GF-D8 (cell line): ENCODE measurements at places on chromosomes 12 and 14.

DNA sequence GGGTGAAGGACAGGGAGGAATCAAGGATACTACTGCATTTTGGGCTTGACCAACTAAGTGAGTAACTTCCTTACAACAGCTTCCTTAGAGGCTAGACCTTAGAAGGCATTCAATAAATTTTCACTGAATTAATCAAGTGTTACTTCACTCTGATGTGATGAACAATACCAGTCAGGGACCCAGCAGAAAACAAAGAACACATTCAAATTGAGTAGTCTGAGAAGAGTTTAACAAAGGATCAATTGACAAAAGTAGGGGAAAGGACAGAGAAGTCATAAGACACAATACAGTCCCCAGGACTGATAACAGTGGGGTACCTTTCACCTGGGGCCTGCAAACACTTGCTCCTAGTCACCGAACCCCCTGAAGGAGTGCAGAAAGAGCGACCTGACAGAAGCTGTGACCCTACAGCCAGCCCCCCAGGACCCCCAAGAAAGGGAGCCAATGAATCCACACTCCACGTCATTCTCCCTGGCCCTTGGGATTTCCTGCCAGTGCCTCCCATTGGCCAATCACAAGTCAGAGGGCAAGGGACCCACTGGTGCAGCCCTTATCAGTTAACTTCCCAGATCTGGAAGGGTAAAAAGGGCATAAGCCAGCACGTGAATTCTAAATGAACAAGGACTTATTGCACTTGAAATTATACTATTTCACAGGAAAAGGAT is 6.9 kb downstream of the ANAPC5 start:
- DNase-seq: no peak

DNA sequence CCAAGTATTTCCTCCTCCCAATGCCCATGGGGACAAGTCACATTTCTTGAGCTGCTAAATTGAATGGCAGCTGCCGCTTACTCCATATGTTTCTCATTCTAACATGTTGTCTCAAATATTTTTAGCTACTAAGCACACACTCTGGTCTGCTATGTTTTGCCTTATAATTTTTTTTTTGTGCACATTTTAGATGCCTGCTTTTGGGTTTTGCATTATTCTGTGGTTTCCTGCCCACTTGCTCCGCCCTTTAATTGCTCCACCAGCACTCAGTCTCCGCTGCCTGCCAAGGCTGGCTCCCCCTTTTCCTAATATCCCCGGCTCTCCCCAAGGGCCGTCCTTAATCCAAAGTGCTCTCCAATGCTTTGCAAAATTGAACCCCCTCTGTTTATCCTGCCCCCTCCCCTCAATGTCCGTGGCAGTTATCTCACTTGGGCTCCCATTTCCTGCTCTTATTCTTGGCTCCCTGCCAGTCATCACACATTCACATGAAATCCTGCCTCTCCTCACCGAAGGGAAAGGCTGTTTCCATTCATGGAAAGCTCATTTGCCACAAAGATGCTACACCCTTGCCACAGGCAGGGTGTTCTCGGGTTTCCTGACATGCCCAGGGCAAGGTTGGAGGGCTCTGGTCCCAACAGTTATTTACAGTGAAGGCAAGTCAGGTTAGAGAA is 79.4 kb downstream of the C12orf75 start:
- no peak for DNase-seq

DNA sequence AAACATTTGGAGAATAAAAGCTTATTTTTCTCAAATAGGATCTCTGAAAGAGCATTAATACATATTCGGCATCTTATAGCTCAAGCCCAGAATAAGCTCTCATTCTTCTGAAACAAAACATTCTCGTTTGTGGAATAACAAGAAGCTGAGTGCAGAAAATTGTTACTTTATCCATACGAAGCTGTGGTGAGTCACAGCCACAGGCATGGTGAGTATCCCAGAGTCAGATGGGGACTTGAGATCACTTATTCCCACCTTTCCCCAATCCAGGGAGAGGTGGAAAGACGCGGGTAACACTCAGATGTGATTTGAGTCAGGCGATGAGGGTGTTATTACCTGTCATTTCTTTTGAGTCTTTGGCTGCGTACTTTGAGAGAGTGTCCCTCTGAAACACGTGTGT is 214.6 kb upstream of the TMEM132C start:
- no peak for DNase-seq

DNA sequence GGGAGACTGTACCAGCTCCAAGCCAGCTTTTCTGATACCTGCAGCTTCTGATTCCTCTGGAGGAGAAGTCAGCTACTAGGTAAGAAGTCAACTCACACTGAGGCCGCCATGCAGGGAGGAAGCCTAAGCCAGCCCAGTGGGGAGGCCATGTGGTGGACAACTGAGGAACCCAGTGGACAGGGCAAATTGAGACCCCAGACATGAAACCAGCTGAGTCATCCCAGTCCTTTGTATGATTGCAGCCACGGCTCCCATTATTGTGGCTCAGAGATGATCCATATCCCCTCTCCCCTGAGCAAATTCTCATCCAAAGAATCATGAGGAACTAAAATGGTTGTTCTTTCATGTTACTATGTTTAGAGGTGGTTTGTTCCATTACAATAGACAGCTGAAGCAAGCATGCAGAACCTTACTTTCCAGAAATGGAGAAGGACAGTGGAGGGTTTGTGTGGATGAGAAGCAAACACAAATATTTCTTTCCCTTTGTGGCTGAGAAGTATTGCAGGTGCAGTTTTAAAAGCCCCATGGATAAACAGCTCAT is 1147.3 kb upstream of the TMEM132C start:
- DNase-seq: no peak

DNA sequence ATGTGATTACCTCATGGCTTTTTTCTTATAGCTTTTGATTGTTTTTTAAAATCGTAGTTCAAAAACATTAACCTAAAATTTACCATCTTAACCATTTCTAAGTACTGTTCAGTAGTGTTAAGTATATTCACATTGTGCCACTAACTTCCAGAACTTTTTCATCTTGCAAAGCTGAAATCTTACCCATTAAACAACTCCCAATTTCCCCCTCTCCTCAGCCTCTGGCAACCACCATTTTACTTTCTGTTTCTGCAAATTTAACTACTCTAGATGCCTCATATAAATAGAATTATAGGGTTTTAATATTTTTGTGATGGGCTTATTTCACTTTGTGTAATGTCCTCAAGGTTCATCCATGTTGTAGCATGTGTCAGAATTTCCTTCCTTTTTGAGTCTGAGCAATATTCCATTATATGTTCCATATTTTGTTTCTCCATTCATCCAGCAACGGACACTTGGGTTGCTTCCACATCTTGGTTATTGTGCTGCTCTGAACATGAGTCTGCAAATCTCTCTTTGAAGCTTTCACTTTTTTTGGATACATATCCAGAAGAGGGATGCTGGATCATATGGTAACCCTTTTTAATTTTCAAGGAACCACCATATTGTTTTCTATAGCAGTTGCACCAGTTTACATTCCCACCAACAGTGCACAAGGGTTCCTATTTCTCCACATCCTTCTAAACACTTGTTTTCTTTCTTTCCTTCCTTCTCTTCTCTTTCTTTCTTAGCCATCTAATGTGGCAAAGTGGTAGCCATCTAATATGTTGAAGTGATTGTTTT is 5.0 kb downstream of the HIF1A start:
- DNase-seq: no peak

DNA sequence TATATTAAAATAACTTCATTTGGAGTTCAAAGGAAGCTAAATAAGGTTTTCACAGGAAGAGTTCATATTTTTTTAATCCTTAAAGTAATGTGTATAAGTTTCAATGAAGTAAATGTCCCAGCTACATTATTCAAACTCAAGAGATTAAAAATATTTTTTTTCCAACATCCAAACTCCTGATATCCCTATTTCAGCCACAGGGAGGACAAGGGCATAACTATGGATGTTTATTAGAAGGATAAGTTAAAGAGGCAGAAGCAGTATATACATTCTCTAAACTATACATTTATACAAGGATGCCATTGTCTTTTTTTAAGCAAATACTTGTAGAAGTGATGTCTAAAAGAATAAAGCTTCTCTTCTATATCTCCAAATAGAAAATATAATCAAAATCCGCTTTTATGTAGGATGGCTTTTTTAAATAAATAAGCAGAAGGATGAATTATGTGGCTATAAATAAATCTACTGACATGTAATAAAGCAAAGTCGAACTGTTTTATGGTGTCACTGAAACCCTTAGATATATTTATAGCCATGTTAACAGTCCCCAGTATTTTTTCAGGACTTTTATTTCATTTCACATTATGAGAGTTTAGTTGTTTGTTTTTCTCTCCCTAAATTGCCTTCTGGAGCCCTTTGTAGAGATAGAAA is 936.5 kb downstream of the DIO2 start:
- no peak for DNase-seq

- DNase-seq: no peak
Observed at GRCh38 chr12:85781766-85782165, 54.4 kb downstream of the RASSF9 start.

GRCh38 chr14:39350866-39351265 is 81.4 kb downstream of the FBXO33 start:
- no peak for DNase-seq

GRCh38 chr14:94305620-94306019 is 12.6 kb upstream of the SERPINA10 start:
- DNase-seq: no peak

- no peak for DNase-seq
Observed at GRCh38 chr12:78331753-78332152, 501.1 kb downstream of the NAV3 start.

DNA sequence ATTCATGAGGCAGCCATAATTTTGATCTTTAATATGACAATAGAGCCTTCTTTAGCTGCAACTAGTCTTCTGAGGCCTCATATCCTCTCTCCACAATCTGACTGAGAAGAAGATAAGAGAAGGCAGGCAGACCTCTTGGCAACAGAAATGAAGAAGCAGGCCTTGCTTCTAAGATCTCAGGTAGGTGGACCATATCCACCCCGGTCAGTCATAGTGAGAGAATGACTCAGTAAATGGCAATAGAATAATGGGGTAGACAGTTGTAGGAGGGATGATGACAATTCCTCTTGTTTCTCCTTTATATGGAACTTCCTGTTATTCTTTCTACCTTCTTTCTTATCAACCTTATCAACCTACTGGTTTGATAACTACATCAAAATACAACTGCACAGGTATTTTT is 246.7 kb upstream of the G2E3 start:
- DNase-seq: no peak

DNA sequence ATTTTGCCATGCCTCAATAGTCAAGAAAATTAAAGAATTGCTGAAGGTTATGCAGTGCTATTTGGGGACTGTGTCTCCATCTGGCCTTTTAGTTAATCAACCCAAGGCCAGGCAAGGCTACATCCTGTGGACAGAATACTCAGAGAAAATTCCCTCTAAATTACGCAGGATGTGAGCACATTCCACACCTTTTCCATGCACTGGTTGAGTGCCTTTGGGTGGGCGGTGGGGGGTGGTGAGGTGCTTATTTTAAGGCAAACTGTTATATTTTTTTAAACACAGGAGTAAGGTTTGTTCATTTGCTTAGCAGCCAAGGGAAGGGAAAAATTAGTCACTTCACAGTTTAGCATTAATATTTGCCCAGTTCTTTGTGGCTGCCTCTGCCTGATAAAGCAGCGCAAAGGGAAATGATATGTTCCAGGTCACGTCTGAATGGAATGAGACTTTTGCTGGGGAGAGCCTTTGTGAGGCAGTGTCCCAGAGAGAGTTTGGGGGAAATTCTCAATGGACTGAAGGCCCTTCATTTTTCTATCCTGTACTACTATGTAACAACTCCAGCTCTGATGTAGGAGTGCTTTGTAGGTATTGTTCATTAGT is 17.2 kb upstream of the KCNA5 start:
- no peak for DNase-seq

DNA sequence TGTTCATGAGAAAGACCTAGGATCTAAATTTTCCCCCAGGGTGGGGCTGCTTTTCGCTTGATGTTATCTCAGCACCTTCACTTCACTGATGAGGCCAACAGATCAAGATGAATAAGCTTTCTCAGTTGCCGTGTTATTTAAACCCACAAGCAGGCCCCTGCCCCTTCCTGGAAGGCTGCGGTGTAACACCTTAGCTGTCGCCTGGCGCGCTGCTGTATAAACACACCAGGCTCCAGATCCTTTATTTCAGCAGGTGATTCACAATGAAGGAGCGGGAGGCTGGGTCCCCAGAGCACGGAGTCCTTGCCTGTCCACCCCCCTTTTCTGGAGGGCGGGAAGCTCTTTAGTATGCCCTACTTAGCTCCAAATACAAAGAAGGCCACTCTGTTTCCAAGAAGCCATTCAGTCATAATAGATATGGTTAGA is 515.4 kb downstream of the FUT8 start:
- no peak for DNase-seq

DNA sequence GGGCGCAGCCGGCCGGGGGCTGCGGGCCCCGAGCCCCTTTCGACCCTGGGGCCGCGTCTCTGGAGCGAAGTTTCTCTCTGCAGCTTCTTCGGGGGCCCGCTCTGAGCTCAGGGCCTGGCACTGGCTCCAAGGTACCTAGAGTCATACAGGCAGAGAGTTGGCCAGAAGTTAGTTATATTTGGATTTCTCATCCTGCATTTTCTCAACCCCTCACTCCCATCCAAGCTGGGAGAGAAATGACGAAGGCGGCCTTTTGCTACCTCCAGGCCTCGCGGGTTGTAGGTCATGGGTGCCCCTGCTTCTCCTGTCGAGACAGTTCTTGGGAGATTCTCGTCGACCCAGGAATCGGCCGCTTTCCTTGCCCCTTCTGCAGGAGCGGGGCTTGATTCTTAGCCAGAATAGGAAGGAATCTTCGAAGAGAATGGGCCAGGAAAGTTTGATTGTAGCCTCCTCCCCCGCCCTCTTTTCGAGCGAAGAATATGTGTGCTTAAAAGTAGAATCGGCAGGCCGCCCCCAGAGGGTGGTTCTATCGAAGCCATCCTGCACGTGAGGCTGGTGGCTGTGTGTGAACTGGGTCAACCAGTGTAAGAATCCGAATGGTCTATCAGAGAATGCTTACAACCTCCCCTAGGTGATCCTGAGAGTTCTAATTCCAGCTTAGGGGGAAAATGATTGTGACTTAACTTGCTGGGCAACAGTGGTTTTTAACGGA is 785 bp downstream of the MLEC start:
- DNase-seq: no peak

DNA sequence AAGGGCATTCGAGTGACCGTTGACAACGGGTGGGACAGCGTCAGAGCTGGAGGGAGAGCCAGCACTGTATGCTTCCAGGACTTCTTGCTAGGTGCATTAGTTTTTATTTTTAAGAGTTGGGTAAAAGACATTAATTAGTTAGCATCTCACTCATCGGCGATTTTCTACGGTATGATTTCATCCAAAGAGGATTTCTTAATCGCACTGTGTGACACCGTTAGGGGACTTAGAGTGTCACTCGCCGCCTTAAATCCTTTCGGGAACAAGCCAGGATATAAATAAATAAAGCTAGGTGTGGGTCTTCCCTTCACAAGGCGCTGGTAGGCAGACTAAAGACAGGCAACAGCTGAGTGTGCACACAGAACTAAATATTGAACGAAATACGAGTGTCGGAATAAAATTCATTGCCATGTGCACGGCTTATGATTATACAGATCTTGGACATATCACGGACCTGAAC is 869 bp upstream of the NOVA1 start:
- no peak for DNase-seq

GRCh38 chr14:33590891-33591630 is 359.8 kb downstream of the EGLN3 start:
- no peak for DNase-seq

GRCh38 chr12:104130760-104131159 is 7.2 kb downstream of the NFYB start:
- no peak for DNase-seq

GRCh38 chr12:62785941-62786559 is 148.9 kb downstream of the PPM1H start:
- DNase-seq: peak; percentile 83

- DNase-seq: no peak
Observed at GRCh38 chr12:100215209-100215608, 14.6 kb downstream of the ACTR6 start.
